T-cell (primary cell): ENCODE measurements at places on chromosomes 7 and 10.

GRCh38 chr7:50209461-50210135 is 94.9 kb upstream of the IKZF1 start:
- H3K27me3 ChIP-seq, result no peaks in the 10 kb centered on the region
- H3K4me3 ChIP-seq, result no peak overlapping the region
- H3K4me1 ChIP-seq, result peaks cover 76% of the 10 kb centered on the region
- peak overlapping the region; percentile 39 for H3K27ac ChIP-seq
- no peak for DNase-seq

GRCh38 chr7:147412109-147412508 is 1178.5 kb upstream of the C7orf33 start:
- no peaks in the 10 kb centered on the region for H3K27me3 ChIP-seq
- H3K27ac ChIP-seq, result no peak overlapping the region
- H3K4me3 ChIP-seq, result no peak overlapping the region
- no peak for DNase-seq
- H3K4me1 ChIP-seq, result no peaks in the 10 kb centered on the region

GRCh38 chr10:69629897-69630650 is at the start of gene FAM241B:
TSS of gene FAM241B (plus strand) at chr10:69630247. CDS start at chr10:69631744, 1,497 bp downstream.
- peak; percentile 51 for DNase-seq
- H3K4me3 ChIP-seq, result peak within 1 kb of the TSS; percentile 54
- H3K4me1 ChIP-seq, result no peaks in the 10 kb centered on the region
- H3K27ac ChIP-seq, result peak within 1 kb of the TSS; percentile 32
- H3K36me3 ChIP-seq, result no peaks in the 10 kb centered on the region

DNA sequence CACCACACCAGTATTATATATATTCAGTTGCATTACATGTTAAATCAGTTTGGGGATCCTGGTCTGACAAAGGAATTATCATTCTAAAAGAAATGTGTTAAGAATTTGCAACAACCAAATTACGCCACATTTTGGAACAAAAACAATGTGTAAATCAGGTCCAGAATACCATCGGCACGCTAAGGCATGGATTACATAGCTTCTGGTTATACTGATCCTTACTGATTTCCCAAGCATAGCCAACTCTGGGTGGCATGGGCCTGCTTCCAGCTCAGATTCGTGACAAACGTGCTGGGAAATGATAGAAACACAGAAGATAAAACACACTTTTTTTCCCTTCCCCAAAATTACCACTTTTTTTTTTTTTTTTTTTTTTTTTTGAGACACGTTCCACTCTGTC is 660.0 kb downstream of the SORCS1 start:
- H3K4me1 ChIP-seq, result no peaks in the 10 kb centered on the region
- no peaks in the 10 kb centered on the region for H3K36me3 ChIP-seq
- no peak overlapping the region for H3K4me3 ChIP-seq
- H3K27ac ChIP-seq, result no peak overlapping the region
- DNase-seq, result no peak

- H3K36me3 ChIP-seq, result peaks cover 9% of the 10 kb centered on the region
- no peak overlapping the region for H3K27ac ChIP-seq
- H3K27me3 ChIP-seq, result no peaks in the 10 kb centered on the region
These were observed 22.9 kb downstream of the GSAP start for GRCh38 chr7:77393261-77393660.

DNA sequence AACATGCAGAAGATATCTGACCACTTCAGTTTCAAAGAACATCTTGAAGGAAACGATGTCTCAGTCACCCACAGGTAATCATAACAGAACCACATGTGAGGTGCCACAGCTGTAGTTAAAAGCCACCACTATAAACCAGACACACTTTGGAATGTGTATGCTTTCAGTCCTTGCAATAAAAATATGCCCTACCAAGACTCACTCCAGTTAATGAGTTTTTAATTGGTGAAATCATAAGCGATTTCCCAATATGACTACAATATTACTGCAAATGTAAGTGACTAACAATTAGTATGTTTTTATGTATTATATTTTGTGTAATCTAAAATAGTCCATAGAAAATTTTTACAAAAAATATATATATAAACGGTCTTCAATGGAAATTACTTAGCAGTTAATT is 428.2 kb downstream of the PARD3 start:
- H3K27me3 ChIP-seq, result no peaks in the 10 kb centered on the region
- no peaks in the 10 kb centered on the region for H3K36me3 ChIP-seq
- H3K27ac ChIP-seq, result no peak overlapping the region
- no peaks in the 10 kb centered on the region for H3K4me1 ChIP-seq
- no peak overlapping the region for H3K4me3 ChIP-seq
- no peak for DNase-seq

DNA sequence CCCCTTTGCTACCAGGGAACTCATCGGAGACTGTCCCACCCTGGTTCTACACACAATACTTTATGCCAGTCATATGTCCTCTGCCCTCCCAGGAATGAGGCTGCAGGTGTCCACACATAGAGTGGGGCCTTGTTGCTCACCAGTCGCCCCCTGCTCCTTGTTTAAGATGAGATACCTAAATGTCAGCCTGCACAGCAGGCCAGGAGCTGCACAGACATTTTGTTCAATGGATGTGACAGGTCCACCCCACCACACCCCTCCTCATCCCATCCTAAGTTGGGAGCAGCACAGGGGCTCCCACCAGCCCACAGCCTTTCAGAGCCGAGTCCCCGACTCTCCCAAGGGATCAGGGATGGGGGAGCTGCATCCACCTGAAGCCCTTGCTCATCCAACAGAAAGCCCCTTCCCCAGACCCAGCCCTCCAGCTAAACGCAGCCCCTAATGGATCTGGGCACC is 6.2 kb upstream of the GRID1 start:
- H3K4me3 ChIP-seq, result no peak overlapping the region
- H3K36me3 ChIP-seq, result no peaks in the 10 kb centered on the region
- peaks cover 14% of the 10 kb centered on the region for H3K27me3 ChIP-seq
- DNase-seq, result no peak
- no peaks in the 10 kb centered on the region for H3K4me1 ChIP-seq
- no peak overlapping the region for H3K27ac ChIP-seq

GRCh38 chr10:126904818-126905701 is at the start of gene DOCK1:
TSS of gene DOCK1 (plus strand) at chr10:126905428. CDS start at chr10:126905518, 90 bp downstream.
- peak within 1 kb of the TSS; percentile 49 for H3K4me3 ChIP-seq
- no peak within 1 kb of the TSS for H3K27ac ChIP-seq
- no peaks in the 10 kb centered on the region for H3K4me1 ChIP-seq

GRCh38 chr7:52074071-52074470 is 757.5 kb upstream of the COBL start:
- no peak overlapping the region for H3K27ac ChIP-seq
- H3K36me3 ChIP-seq, result no peaks in the 10 kb centered on the region
- no peak overlapping the region for H3K4me3 ChIP-seq
- no peaks in the 10 kb centered on the region for H3K27me3 ChIP-seq
- no peak for DNase-seq
- H3K4me1 ChIP-seq, result no peaks in the 10 kb centered on the region

DNA sequence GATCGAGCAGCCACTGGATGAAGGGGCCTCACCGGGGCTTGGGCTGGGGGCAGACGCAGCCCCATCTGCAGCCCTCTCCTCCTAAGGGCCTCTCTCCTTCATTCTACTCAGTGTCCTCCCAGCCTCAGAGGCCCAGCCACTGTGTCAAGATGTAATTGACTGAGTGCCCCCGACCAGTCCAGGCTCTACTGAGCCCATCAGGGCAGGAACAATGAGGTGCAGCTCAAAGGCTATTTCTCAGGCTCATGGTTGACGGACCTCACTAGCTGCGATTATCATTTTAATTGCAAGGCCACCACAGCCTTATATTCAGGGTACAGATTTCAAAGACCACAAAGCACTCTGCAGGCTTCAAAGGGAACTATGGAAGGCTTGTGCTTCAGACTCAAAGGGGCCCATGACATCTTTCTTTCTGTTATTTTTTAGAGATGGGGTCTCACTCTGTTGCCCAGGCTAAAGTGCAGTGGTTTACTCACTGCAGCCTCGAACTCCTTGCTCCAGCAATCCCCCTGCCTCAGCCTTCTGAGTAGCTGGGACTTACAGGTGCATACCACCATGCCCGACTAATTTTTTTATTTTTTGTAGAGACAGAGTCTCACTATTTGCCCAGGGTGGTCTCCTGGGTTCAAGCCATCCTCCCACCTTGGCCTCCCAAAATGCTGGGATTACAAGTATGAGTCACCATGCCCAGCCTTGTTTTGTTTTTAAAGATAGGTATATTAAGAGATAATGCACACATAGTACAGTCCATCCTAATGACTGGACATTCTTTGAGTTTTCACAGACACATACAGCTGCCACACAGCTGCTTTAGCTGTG is 23.7 kb downstream of the SLC29A3 start:
- H3K27ac ChIP-seq, result no peak overlapping the region
- peaks cover 2% of the 10 kb centered on the region for H3K36me3 ChIP-seq
- DNase-seq, result no peak
- H3K27me3 ChIP-seq, result no peaks in the 10 kb centered on the region
- H3K4me1 ChIP-seq, result no peaks in the 10 kb centered on the region

- peaks cover 91% of the 10 kb centered on the region for H3K27me3 ChIP-seq
- H3K4me1 ChIP-seq, result peaks cover 23% of the 10 kb centered on the region
- no peak overlapping the region for H3K27ac ChIP-seq
- DNase-seq, result no peak
- no peak overlapping the region for H3K4me3 ChIP-seq
- no peaks in the 10 kb centered on the region for H3K36me3 ChIP-seq
These were observed 19.3 kb downstream of the UNCX start for GRCh38 chr7:1251796-1252539.

DNA sequence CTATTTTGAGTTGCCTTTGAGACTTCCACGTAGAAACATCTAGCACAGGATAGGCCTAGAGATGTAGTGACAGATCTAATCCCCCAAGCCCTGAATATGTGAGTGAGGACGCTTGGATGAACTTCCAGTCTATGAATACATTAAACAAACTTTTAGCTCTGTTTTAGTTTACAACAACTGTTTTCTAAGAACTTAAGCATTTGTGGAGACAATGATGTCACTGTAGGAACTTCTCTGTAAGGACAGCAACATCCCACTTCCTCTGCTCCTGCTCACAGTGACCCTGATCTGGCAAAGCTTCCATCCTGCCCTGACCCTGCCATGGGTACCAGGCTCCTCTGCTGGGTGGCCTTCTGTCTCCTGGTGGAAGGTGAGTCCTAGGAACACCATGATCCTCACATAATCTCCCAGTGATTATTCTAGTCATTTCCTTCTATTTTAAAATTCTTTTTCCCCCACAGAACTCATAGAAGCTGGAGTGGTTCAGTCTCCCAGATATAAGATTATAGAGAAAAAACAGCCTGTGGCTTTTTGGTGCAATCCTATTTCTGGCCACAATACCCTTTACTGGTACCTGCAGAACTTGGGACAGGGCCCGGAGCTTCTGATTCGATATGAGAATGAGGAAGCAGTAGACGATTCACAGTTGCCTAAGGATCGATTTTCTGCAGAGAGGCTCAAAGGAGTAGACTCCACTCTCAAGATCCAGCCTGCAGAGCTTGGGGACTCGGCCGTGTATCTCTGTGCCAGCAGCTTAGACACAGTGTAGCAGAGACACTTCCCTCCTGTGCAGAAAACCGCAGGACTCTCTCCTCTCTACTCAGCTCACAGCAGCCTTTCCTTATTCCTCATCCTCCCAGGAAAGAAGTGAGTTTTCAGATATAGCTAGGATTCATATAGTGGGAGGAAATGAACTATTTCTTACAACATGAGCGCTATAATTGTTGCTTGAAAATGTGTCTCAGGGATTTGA is 194.4 kb upstream of the PRSS1 start:
- H3K27me3 ChIP-seq, result no peaks in the 10 kb centered on the region
- H3K27ac ChIP-seq, result no peak overlapping the region
- no peaks in the 10 kb centered on the region for H3K36me3 ChIP-seq
- DNase-seq, result no peak

- H3K4me3 ChIP-seq, result no peak overlapping the region
- H3K27ac ChIP-seq, result no peak overlapping the region
- H3K27me3 ChIP-seq, result no peaks in the 10 kb centered on the region
These were observed 52.8 kb upstream of the NFE2L3 start for GRCh38 chr7:26099236-26099635.

- H3K36me3 ChIP-seq, result no peaks in the 10 kb centered on the region
- no peak for DNase-seq
- H3K27me3 ChIP-seq, result peaks cover 12% of the 10 kb centered on the region
- no peak overlapping the region for H3K27ac ChIP-seq
These were observed 148.0 kb upstream of the INSYN2A start for GRCh38 chr10:127344346-127344745.

GRCh38 chr7:14752301-14752700 is 150.2 kb downstream of the DGKB start:
- H3K36me3 ChIP-seq, result no peaks in the 10 kb centered on the region
- H3K4me3 ChIP-seq, result no peak overlapping the region
- H3K27me3 ChIP-seq, result no peaks in the 10 kb centered on the region
- no peak overlapping the region for H3K27ac ChIP-seq
- H3K4me1 ChIP-seq, result no peaks in the 10 kb centered on the region
